Fibroblast of skin of abdomen (primary cell): ENCODE measurements at places on chromosomes 3 and 15.

DNA sequence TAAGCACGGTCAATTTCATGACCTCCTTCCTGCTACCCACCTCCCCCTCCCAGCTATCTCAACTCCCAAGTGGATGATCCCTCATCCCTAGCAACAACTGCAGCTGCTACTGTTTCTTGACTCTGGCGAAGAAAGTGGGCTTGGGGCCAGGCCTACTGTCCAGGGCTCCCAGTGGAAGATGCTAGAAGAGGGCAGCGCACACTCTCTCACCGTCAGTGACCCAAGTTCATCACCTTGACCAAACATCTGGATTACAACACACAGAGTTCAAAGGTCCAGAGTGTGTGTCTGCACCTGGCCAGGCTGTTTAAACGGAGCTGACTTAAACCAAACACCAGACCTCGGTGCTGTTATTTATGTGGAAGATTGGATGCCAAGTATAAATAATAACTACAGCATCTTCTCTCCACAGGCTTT is 385.6 kb downstream of the SHQ1 start:
- DNase-seq: no peak

DNA sequence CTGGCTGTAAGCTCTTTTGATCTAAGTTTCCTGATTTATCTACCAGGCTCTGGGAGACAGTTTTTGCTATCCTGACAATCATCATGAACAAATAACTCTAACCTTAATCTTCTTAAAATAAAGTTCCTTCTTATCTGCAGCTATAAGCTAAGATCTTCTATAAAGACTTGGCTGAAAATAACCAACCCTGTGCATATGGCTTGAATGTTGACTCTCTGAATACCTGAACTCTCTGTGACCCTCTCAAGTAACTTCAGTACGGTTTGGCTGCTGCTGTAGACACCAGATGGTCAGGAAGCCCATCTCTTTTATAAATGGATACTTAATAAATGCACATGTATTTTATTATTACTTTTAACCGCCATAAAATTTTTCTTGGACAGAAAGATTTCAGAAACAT is 412.4 kb upstream of the CBLB start:
- DNase-seq: peak; percentile 70

DNA sequence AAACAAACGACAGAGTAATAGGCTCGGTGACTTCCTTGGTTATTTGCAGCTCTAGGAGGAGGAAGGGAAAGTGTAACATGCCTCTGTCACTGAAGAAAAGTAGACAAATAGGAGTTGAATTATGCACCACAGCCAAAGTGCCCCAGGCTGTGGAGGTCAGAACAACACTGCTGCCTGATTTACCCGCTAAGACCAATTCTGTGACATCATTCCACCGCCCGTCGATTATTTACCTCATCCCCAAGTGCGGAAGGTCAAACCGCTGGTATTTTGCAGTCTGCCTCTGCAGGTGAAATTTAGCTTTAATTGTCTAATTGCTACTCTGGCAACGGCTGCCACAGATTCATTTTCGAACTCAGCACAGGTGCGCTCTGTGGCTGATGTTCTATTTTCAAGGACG is 106.3 kb upstream of the PRICKLE2 start:
- DNase-seq: no peak

DNA sequence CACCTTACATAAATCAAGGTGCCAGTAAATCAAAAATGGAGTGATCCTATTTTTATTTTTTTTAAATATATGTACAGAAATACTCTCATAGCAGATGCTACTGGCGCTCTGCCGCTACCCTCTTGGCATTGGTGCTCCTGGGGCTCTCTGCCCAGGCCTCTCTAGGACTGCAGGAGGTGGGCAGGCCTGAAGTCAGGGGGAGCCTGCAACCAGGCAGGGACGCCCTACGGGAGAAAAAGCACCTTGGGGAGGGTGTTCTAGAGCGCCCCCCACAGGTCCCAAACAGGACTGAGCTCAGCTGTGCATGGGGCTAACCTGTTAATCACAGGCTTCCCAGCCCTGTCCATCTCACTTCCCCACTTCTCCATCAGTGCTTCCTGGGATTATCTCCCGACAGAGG is 192.5 kb downstream of the SHQ1 start:
- DNase-seq: no peak

- no peak for DNase-seq
These were observed 39.8 kb downstream of the PRICKLE2 start for GRCh38 chr3:64185436-64185835.

GRCh38 chr15:69561071-69561784 is 108.6 kb downstream of the RPLP1 start:
- no peak for DNase-seq

DNA sequence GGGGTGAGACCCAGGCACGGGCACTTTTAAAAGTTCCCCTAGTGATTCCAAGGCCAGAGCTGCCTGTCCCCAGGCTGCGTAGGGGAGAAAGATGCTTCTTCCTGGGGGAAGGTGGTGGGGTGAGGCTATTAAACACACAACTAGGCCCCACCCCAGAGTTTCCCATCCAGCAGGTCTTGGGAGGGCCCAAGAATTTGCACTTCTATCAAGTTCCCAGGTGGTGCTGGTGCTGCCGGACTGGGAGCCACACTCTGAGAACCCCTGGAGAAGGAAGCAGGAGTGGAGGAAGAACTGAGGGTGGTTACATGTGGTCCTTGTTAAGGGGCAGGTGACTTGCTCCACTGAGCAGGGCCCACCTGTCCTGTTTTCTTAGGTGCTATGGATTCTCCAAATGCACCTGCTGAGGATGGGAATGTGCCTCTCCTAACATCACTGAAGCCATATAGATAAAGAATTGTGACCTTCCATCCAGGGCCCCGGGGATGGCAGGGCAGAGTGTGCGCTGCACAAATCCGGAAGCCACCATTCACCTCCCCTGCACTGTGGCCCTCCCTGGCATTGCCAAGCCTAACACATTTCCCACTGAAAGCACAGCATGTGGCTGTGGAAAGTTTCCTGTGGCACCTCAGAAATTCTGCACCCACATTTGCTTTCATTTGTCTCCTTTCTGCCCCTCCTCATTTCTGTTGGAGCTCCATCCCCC is 111.5 kb upstream of the MEF2A start:
- DNase-seq: no peak

DNA sequence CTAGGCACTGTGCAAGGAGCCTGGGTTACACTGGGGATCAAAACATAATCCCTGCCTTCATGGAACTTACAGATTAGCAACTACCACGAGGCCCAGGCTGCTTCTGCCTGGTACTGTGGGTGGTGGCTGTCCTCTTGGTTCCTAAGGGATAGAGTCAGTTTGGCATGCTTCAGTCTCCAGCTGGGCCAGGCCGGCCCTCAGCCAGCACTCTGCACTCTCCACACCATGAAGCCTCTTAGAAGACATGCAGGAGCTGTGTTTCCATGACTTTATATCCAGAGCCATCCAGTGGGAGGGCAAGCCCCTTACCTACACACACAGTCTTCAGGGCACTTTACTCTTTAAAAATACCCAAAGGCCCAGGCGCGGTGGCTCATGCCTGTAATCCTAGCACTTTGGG is 54.4 kb downstream of the ATP1B3 start:
- DNase-seq: no peak

DNA sequence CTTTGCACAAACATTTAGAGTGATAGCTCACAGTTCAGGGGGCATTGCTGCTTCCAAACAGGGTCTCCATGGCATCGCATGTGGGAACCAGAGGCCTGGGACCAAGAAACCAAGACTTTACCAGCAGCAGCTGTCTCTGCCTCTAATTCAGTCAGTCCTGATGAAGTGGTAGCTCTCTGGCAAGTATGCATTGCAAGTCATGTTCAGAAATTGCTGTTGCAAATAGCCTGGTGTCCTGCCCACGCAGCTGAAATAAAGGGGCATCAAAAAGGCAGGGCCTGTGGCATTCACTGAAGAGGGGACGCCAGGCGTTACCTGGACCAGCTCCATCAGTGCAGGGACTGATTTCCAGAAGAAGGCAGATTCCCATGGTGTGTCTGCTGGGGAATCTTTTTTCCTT is 121.3 kb downstream of the CD47 start:
- no peak for DNase-seq

GRCh38 chr3:4387210-4388204 is 79.6 kb downstream of the SUMF1 start:
- no peak for DNase-seq

- no peak for DNase-seq
These were observed 53.3 kb upstream of the KCNMB2 start for GRCh38 chr3:178482981-178483380.

DNA sequence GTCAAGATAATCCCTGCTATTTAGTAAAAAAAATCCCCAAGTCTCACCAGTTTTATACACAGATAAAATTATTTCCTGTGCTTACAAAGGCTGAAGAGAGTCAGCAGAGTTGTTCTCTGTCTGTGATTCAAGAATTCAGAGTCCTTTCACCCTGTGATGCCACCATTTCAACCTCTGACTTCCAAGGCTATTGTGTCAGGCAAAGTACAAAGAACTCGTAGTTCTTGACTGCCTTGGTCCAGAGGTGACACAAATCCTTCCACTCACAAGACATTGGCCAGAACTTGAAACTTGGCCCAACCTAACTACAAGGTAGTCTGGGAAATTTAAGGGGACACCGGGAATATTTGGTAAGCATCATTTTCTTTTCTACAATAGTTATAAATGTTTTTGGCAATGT is 34.9 kb upstream of the CMC1 start:
- no peak for DNase-seq

GRCh38 chr3:4866866-4867265 is 112.4 kb upstream of the BHLHE40 start:
- DNase-seq: peak; percentile 17

GRCh38 chr3:78003090-78003489 is 963.2 kb downstream of the ROBO2 start:
- DNase-seq: no peak

GRCh38 chr3:56459104-56459496 is 9.2 kb downstream of the ERC2 start:
- no peak for DNase-seq

GRCh38 chr3:183331498-183331897 is 78.4 kb downstream of the B3GNT5 start:
- DNase-seq: no peak

DNA sequence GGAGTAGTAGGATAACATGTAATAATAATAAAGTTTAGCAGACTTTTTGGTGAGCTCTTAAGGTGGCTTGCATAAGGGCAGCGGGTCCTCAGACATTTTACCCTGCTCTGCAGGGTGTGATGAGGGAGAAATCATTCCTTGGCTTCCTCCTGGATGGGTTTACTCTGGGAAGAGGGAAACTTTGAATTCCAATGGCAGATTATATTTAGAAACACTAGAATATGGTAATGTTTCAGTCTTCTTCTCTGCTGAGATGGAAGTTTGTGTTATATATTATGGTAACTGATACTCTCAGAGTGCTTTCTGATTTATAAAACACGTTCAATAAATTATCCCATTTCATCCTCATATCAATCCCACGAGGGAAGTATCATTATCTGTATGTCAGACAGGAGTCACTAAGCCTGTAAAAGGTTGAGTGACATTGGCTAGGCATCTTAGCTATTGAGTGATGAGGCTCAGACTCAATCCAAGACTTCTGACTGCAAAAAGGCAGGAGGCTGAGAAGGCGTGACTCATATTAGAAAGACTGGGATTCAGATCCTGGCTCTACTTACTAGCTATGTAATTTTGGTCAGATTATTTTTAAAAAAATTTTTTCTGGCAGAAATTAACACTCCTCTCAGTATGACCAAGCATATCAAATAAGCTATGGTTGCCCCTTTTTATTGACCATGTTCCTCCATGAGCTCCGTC is 19.3 kb downstream of the PDIA5 start:
- DNase-seq: no peak

- DNase-seq: no peak
These were observed 732 bp downstream of the SAXO2 start for GRCh38 chr15:82263350-82263749.

DNA sequence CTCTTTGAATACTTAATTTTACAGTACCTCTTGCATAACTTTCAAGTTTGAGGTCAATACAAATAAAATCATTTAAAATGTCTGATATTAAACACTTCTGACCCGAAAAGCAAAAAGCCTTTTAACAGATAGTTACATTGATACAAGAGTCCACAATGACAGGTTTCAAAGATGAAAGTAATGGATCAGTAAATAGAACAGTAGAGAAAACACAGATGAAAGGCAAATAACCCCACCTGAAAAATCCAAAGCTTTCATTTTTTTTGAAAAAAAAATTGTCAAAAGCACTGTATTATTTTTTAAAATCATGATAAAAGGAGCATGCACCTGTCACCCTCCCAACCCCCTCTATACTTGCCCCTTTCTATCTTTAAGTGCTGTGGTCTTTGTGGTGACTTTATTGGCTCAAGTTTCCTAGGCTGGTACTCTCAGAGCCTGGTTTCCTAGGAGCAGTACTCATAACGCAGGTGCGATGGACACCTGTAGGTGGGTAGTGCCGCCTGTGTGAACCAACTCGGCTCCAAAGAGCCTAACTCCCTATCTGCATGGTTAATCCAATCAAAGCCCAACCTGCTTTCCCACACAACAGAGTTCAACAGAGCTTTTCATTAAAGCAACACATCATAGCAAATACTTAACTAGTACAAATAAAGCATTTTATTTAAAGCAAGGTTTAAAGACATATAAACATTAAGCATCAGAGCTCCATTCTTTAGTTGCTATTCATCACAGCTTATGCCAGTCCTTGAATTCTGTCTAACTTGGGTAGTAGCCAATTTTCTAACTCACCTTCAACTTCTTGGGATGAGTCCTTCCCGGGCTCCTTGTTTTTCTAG is 32.2 kb downstream of the LIPC start:
- DNase-seq: no peak

- DNase-seq: no peak
These were observed 2.0 kb upstream of the TPRG1 start for GRCh38 chr3:189169728-189170127.

- DNase-seq: no peak
These were observed 71.2 kb upstream of the ST3GAL6 start for GRCh38 chr3:98691897-98692296.

DNA sequence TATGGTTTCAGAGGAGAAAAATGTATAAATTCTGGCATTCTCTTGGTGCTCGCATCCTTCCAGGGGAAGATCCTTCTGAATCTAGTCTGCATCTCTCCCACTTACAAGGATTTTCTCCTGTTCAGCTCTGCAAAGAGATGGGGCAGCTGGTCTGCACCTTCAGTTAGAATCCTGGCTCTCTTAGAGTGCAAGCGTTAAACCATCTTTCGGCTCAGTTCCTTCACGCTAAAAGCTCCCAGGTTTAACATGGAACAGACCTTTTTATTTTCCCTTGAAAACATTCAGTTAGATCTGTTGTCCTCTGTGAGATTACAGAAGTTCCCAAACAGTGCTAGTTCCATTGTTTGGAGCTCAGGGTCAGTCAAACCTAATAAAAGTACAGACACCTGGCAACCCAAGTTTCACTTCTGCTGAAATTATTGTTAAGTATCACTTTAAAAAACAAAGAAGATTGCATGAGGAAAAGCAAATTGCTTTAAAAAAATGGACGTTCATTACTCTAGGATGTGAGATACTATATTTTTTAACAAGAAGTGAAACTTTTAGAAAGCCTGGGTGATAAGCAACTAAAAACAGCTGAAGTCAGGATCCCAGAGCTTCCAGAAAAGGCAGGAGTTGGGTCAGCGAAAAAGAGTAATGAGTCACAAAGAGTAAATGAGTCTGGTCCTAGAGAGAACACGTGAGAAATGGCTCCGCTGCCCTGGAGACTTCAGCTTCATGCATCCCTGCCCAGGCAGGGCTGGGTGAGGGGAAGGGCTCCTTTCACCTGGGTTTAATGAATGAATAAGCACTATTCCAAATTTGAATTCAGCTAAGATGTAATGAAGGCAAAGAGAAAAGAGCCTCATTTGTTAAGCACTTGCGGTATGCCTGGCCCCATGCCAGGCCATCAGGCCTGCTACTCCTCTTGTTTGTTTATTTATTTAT is 63.3 kb downstream of the ABTB1 start:
- peak; percentile 76 for DNase-seq
